Kidney epithelial cell (primary cell): ENCODE measurements at places on chromosomes 6 and 20.

DNA sequence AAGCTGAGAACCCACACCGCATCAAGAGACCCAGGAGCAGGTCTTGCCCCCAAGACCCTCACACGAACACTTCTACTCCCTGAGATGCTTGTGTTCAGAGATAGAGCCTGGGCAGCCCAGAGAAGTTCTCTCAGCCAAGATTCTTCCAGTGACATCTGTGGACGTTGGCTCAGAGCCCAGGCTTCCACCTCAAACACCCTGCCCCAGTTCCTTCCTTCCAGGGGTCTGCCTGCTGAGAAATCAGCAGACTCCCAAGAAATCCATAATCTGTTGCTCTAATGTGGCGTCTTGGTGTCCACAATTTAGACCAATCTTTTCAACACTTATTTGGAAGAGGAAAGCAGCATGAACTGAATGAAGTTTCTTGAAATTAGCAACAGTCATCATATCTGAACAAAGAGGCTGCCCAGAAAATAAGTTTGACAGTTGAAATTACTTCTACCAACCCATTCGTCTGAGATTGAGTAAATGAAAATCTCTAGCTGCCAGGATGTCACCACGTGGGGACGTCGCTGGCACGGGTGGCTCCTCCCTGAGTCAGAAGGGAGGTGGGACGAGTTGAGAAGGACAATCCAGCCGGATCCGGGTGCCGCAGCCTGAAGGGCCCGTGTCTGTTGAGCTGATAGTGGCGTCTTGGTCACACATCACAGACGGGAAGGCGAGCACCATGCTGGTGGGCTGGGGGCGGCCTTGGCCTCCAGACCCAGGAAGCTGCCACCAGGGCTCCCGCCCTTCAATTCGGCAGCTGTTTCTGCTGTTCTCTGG is 400.9 kb downstream of the TAF4 start:
- DNase-seq: no peak

DNA sequence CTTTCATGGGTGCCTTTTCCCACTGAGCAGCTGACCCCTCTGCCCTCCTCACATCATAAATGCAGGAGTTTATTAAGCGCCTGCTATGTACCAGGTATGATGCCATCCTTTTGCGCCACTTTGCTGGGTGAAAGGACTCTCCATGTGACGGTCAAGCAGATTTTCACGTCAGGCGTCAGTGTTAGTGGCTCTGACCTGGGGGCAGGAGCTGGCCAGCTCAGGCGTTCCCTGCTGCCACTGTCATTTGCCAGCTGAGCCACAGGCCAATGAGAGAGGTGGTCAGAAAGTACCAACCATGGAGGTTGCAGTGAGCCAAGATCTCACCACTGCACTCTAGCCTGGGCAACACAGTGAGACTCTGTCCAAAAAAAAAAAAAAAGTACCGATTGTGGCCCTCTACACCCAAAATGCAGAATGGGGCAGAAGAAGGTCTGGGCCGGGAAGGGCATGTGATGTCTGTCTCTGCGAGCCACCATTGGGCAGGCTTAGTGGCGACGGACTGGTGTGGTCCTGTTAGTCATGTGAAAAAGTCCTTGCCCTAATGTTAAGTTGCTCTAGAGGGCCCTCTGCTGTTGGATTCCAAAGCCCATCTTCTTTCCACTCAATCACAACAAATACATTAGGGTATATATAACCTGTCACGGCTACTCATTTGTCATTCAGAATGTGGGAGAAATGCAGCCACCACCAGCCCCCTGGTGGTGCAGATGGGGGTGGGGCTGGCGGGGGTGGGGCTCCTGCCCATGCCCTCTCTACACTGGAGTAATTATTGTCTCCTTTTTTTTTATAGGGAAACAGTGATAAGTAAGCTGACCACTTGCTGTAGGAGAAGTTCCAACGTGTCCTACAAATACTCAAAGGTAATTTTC is 18.4 kb upstream of the SLC22A1 start:
- no peak for DNase-seq

DNA sequence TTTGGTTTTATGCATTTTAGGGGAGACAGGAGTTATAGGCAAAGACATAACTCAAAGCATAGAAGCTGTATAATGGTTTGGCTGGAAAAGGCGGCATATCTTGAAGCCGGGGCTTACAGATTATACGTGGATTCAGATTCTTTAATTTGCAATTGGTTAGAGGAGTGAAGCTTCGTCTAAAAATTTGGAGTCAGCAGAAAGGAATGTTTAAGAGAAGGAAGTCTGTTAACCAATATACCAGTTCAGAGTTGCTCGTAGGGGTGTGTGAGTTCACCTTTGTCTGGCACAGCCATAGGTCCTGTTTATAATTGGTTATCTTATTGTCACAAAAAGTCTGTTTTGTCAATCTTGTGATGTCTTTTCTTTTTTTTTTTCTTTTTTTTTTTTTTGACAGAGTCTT is 8.9 kb downstream of the ARHGAP40 start:
- peak; percentile 42 for DNase-seq

GRCh38 chr6:119587537-119587936 is 238.0 kb upstream of the MAN1A1 start:
- DNase-seq: peak; percentile 56

DNA sequence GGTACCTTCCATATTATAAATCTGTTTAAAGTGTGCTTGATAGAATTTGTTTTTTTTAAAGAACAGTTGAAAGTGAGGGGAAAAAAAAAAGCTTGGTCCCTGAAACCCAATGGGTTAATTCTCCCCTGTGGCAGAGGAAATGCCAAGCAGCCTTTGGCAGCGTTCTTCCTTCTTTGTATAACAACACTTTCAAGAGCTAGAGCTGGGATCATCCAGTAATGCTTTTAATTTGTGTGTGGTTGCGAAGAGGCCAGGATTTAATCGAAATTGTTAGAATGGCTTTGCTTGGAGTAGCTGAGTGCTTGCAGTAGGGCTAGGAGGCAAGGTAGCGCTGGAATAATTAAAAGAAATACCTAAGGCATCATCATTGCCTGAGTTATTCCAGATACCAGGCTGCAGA is 692.0 kb downstream of the DHX35 start:
- DNase-seq: no peak

- DNase-seq: no peak
Observed at GRCh38 chr20:32649697-32650400, 23.9 kb downstream of the C20orf203 start.

DNA sequence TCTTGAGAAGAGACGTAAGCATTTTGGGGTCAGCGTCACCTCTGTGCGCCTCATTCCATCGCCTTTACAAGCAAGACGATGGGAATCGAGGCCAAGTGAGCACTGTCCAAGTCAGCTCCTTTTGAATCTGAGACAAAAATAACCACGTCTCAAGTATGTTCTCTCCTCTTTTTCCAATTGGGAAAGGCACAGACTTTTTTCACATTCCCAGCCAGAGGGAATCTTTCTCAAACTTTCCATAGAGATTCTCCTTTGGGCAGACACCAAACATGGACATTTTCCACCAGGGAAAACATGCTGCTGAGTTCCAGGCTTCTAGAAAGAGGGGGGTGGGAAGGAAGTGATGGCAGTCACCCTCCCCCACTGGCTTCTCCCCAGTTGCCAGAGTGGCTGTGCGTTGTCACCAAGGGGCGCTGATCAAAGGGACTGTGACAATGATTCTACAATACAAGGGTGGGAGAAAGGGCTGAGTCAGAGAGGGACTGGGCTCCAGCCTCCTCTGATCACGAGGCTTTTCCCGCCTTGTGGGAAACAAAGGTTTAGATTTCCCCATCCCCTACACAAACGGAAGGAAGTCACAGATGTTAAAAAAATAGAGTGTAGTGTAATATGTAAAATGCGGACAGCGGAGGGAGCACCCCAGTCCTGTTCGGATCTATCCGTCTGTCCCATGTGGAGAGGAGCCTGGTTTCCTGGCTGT is 281.9 kb upstream of the RNF24 start:
- no peak for DNase-seq
